ENCODE measurements at places on chromosomes 3 and 15.

DNA sequence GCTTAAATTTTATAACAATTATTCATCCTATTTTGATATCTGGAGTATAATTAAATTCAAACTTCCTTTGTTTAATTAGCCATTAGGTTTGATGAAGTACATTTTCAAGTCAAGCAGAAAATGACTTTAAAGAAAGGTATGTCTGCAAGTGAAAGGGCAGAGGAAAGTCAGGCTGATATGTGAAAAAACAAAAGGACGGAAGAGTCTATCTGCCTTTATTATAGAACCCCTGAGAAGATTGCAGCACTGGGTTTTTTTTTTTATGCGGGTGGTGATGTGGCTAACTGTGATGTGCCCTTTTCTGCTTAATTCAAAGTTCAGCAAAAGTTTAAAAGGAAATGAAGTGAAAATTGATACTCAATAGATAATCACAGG lies 83.2 kb downstream of the COL8A1 start:
- DNase-seq: no peak

DNA sequence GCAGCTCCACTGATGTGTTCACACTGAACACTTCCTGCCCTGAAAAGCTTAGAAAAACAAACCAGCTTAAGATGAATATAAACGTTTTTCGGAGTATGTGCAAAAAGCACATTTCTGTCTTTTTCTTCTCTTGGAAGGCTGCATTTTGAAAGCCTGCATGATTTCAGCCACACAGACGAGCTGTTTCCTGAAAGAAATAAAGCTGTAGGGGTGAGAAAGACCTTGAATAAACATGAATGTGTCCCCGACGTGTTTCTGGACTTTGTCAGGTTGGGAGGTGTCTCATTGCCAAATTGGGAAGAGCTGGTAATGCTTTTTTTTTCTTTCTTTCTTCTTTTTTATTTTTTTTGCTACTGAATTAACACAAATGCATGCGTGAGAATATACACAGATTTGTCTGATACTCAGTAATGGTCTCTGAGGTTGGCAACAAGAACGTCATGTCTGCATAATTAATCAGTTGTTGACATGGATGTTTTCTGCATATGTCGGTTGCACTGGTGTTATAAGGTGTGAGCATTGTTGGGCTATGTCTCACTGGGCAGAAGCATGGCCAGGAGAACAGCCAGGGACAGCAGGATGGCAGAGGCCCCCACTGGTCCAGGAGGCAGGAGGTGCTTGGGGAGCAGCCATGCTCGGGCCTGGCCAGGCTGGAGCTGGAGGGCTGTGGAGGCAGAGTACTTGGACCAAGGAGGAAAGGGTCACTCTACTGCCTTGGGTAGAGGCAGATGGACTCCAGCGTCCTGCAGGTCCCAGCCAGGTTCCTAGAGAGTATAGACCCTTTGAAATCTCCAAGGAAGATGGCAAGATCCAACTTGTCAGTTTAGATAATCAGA lies 39.0 kb downstream of the ADAMTSL3 start:
- DNase-seq: no peak

DNA sequence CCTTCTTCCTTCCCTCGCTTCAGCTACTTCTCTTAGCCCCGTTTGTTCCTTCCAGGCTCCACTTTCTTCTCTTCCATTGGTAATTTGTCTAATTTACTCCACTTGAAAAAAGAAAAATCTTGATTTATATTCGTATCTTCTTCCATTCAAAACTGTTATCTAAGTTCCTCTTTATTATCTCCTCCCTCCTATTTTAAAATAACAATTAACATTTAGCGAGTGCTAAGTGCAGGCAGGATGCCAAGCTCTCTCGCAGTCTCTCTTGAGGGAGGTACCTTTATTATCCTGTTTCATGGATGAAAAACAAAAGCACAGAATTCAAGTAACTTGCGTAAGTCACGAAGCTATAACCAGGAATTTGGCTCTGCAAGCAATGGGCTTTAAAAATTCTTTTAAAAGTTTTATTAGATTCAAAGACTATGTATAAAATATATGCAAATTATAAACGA lies 418.9 kb upstream of the NAALADL2 start:
- peak; percentile 34 for DNase-seq

DNA sequence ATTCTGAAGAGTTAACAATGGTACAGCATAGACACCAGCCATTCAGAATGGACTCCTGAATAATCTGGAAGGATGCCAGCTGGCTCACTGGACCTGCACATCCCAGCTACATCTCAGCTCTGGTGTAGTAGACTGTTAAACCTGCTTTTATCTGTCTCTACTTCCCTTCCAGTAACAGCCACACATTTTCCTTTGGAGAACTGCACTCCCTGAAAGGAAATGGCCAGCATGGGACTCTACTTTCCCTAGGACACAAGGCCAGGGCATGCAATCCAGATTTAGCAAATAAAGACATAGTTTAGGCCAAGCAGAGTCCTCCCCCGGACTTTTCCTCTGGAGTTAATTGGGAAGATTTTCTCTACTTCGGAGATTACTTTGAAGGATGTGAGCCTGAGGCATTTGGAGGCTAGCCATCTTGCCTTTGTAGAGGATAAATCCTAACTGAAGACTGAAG lies 82.7 kb upstream of the TCF12 start:
- DNase-seq: no peak

DNA sequence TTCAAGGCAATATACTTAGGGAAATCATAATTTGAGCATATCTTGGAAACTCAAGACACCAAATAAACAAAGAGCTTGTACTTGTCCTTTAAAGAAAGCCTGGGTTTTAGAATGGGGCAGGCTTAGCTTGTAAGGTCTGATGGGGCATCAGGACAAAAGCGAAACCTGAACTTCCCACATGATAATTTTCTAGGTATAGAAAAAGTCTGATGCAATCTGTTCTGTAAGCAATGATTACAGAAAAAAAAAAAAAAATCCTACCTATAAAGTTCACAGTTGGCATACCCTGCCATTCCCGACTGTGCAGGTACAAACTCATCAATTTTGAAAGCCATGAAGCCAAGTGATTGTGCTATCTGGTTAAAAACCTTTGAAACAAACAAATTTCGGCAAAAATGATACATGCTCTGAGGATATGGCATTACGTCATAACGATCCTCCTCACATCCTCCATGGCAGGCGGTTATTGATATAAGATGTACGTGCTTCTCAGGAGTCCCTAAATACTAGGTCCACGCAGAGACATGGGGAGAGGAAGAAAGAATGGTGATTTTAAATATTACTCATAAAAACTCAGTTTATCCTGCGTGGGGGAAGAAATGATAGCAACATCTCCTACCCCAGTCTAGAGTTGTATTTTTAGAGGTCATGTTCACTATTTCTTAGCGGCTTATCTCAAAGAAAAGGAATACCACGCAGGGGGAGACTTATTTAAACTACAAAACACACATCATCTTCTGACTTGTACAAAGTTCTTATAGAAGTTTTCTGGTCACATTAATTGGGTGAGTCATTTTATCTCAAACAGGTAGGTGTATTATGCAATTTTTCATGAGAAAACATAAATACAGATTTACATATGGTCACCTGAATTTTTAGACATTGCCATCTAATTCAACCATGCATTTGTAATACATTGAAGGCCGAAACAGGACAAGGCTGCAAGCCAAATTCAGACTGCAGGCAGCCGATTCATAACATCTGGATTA lies 27.0 kb downstream of the MB21D2 start:
- DNase-seq: no peak

Data from AG09319 (cell line).